ENCODE measurements at places on chromosomes 1 and 21. TPM values are rescaled to one million over a fixed set of nuclear protein-coding genes. Genes with fewer than 3 reads are reported as not detected.
A peak's percentile ranks its signal among the peaks of the same experiment; 100 is the strongest.

GRCh38 chr1:36829066-36829465 is 205.2 kb downstream of the GRIK3 start:
- DNase-seq = no peak

- peak; percentile 45 for DNase-seq
Measured at GRCh38 chr1:2468041-2468472, 8.0 kb upstream of the PLCH2 start.

DNA sequence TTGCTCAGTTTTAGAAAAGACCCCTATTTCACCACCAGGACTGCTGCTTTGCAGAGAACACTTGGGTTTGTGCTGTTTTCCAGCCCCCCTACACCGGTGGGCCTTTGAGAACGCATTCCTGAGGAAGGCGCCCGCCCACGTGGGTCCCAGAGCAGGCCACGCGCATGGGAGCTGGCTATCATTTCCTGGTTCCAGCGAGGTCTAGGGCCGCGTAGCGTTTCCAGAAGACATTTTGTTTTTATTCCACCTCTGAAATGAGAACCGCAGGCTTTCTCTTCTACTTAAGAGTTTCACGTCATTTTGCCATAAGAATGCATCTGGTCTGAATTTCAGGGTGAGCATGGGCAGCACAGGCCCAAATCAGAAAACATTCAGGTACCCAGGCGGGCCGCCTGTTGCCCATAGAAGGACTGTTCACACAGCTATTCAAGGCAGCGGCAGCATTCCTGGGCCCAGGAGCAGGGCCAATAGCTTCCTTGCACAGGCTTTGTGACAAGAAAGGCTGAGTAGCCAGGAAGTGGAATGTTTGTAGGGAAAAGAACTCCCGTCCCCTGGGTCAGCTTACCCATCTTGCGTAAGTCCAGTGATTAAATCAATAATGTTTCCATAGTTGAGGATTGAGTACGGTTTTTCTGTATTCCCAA is 1.4 kb upstream of the KLHL21 start:
- peak; percentile 59 for DNase-seq

- no peak for DNase-seq
Measured at GRCh38 chr21:17903029-17903806, 84.1 kb upstream of the C21orf91 start.

GRCh38 chr1:171221665-171222591 is 26.4 kb upstream of the FMO1 start:
- no peak for DNase-seq

DNA sequence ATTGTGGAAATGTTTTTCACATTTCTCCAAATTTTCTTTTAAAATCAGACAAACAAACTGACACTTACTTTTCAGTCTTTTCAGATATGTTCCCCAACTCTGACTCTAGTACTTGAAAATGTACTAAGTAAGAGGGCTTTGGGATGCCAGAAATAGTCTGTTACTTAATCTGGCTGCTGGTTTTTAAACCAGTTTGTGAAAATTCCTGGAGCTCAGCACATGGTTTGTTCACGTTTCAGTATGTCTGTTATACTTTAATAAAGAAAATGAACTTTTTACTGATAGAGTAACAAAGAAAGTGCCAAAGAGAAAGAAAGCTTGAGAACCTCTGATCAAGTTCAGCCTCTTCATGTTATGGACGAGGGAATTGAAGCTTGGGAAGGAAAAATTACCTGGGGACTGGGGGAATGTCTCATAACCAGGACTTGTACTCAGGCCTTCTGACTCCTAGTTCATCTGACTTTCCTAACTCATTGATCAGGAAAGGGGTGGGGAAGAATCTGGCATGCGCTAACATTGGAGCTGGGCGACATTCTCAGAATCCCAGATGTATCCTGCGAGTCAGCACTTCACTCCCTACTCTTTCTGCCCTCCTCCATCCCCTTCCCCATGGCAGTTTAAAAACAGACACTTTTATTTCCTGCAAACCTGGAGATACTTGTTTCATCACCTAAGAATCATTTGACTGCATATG is 30.8 kb upstream of the DNAJC6 start:
- no peak for DNase-seq

DNA sequence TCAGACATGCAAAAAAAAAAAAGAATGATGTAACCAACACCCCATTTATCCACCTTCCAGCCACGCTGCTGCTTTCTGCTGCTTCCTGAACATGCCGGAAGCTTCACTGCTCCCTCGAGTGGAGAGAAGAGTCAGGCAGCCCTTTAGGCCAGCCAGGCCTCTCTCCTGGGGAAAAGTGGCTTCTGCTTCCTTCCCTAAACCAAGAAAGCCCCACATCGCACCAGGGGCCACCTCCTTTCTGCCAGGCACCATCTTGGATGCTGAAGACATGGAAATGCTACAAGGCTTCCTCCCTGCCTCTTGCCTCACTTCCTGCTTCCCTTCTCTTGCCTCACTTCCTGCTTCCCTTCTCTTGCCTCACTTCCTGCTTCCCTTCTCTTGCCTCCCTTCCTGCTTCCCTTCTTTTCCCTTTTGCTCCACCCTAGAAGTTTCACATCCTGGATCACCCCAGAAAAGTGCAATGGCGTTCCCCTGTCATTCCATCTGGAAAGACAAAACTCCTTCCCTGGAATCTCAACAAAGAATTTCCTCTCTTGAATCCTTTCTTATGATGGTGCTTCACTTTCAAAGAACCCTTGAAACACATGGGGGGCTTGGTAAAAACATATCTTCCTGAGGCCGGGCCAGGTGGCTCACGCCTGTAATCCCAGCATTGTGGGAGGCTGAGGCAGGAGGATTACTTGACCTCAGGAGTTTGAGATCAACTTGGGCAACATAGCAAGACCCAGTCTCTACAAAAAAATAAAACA is 18.7 kb downstream of the TNFRSF8 start:
- DNase-seq = no peak

DNA sequence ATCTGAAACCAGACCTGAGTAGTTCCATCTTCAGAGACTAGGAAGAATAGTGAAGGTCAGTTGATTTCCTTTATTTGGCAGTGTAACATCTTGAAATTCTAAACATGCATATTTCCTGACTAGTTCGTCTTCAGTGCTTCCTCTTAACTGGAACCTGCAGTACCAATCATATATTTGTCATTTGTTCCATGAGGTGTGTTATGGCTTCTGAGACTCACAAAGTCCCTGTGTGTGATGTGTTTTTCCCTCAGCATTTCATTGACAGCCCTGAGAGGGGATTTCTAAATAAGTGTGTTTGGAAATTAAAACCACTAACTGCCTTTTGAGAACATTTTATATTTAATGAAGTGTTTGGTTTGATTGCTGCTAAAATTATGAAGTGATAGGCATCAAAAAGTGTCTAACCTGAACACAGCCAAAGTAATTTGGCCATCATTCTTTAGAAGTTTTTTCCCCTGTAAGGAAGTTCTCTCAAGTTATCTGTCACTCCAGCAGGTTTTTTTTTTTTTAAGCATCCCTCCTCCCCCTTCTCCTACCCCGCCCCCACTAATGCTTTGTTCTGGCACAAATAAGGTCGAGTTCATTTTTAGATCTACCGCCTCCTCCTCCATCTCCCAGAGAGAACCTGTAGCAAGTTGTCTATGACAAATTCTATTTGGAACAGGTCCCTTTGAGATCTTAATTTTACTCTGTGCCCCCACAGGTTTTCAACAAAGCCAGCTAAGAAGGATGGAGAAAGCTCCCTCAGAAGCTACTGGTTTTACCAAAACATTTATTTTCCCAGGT is 61.4 kb downstream of the TMEM200B start:
- no peak for DNase-seq

DNA sequence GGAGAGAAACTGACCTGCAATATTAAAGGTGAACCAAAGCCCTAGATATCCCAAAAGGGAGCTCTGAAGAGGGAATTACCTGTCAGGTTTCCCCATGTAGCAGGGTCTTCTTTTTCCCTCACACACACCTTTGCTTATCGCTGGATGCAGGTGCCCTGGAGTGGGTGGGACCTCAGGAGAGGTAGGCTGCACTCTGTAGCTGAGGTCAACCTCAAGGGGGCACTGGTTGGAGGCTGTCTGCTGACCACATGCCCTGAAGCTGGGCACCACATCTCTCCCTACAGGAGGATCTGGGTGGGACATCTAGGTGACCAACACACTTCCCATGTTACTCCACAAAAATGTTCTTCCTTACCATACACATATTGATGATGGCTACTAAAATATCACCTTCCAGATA is 298.7 kb upstream of the USP25 start:
- DNase-seq = no peak

DNA sequence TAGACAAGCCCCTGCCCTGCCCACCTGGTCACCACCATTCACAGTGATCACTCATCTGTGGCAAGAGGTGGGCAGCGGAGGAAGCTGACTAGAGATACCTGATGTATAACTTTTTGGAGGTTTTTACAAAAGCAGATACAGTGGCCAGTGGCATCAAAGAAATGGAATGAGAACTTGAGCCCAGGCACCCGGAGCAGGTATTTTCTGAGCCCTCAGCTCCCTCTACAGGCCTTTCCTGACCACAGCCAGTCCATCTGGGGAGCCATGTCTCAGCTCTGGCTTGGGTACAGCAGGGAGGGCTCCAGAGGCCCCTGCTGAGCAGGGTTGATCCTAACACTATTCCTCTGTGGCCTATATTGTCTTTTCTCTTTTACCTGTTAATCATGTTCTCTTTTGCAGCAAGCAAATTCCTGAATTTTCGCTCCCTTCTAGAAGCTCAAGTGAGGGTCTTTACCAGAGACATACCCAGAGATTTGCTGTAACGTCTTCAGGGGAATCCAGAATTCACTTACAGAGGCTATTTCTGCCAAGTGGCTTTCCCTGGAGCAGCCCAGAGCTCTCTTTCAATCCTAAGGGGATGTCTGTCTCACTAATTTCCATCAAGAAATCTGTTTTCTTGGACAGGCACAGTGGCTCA is 27.3 kb downstream of the GPR157 start:
- DNase-seq = no peak

GRCh38 chr1:96997717-96998116 is 276.1 kb downstream of the PTBP2 start:
- no peak for DNase-seq

GRCh38 chr21:30629200-30629599 is 5.8 kb upstream of the KRTAP20-2 start:
- DNase-seq = no peak

DNA sequence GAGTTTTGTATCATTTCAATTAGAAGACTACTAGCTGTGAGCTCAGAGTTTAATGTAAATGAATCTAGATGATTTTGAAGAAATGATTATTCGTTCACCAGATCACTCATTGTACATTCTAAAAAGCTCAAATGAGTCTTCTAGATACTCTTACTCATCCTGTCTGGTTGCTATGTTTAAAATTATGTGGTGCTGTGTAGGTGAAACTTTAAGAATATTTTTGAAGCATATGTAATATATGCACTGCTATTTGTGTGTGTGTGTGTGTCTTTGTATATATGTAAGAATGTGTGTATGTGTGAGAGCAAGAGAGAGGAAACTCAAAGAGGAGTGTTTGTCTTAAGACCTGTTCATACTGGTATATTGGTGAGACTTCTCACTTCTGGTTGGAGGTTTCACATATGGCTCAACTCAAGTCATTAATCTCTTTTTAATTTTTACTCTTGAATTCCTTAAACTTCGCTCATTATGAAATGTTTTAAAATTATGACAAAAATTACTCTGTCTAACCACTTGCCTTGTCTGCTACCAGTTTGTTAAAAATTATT is 8.6 kb upstream of the C1orf105 start:
- DNase-seq = no peak

Gene SEC16B
- total RNA-seq = 56.8 TPM

Gene TSNAX
- 24.8 TPM for total RNA-seq

Gene TAL1
- total RNA-seq = 3.5 TPM

Gene RUNX3
- total RNA-seq = 0.84 TPM

Gene CNKSR1
- 0.56 TPM for total RNA-seq

Gene AVPR1B
- not detected for total RNA-seq

Gene SNX27
- 11.7 TPM for total RNA-seq

Data from liver (tissue), 10 donors.